Amniotic epithelial cell (primary cell): ENCODE measurements at places on chromosomes 5 and 9.

- DNase-seq: no peak
Observed at GRCh38 chr5:107265193-107265592, 405.5 kb downstream of the EFNA5 start.

GRCh38 chr5:115243412-115243811 lies 19.3 kb downstream of the PGGT1B start:
- DNase-seq: peak; percentile 53

DNA sequence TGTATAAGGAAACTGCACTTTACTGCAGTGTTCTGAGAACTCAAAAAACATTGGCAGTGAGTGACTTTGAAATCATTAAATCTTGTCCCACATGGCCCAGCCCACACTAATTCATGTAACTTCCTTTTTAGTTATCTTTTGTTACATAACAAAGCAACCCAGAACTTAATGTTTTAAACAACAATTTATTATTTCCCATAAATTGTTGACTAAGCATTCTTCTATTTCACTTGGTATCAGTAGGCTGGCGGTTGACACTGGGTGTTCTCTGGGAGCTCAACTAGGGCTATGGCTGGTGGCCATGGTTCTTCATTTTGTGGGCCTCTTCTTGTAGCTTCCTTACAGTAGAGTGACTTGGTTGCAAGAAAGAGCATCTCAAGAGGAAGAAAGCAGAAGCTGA lies 278.4 kb downstream of the RASEF start:
- no peak for DNase-seq

DNA sequence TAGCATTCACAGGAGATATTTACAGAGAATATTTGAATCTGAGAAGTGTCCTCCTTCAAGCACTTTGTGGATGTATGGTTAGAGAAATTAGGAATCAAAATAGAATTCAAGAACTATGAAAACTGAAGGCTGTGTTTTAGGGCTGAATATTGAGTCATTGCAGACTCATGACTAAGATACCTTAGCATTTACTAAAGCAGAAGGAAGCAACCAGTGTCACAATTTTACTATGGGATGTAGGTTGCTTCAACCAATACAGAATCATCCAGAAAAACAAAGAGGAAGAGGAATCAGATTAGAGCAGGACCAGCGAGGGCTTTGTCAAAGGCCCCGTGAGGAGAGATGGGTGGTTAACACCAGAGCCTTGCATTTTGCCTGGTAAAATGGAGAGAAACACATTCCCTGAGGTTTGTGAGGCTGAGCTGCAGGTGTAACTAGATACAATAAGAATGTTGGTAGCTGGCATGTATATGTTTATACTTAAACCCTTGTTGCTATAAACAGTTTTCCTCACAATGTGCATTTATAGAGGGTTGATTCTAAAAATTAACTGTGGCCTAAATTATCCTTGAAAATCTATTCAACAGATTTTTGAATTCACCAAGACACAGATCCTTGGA lies 518.1 kb downstream of the AGTPBP1 start:
- DNase-seq: no peak

GRCh38 chr5:109962882-109963603 lies 273.3 kb downstream of the MAN2A1 start:
- peak; percentile 66 for DNase-seq

GRCh38 chr9:125297917-125298316 lies 36.3 kb downstream of the GAPVD1 start:
- DNase-seq: no peak

GRCh38 chr9:12759761-12760160 lies 15.1 kb upstream of the LURAP1L start:
- DNase-seq: no peak

DNA sequence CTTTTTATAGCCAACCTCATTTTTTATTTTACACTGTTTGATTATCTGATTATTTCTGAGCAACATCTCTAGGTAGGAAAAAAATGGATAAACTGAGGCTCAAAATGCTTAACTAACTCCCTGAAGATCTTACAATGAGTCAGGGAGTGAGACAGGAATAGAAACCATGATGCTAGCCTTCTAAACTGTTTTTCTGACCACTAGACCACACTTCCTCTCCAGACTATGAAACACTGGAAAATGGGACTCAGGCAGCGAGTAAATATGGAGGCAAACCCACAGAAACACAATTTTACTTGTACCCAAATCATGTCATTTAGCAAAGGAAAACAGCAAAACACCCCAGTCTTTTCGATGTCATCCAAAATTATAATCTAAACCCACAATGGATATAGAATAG lies 129.9 kb upstream of the ANKH start:
- no peak for DNase-seq

- DNase-seq: no peak
Observed at GRCh38 chr9:132147331-132147730, 14.5 kb upstream of the NTNG2 start.

GRCh38 chr5:127858116-127858784 lies 155.1 kb downstream of the CCDC192 start:
- DNase-seq: peak; percentile 39

- no peak for DNase-seq
Observed at GRCh38 chr5:151475388-151475787, 28.0 kb downstream of the SLC36A1 start.
